ENCODE measurements at places on chromosomes 3 and 15.
A peak's percentile ranks its signal among the peaks of the same experiment; 100 is the strongest.

- DNase-seq, result peak; percentile 90
Observed at GRCh38 chr3:196163666-196164493, 47.3 kb downstream of the ZDHHC19 start.

GRCh38 chr3:186821429-186822387, 15.4 kb upstream of the RFC4 start:
- peak; percentile 73 for DNase-seq

- no peak for DNase-seq
Observed at GRCh38 chr3:39519554-39520288, 52.2 kb downstream of the MOBP start.

DNA sequence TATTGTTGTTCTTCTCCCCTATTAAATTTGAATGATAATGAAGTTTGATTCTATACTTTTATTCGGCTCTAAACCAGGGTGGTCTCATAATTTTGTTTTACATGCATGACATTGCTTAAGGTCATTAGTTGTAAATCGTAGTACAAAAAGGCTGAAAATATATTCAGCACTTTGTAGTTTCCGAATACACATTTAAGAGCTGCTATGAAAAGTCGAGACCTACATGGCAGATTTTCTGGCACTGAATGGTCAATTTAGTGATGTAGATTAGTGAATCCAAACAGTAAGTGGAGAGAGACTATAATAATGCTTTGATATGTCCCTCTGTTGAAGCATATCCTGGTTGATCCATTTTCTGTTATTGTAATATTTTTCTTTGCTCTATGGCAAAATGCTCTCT, 254.0 kb upstream of the SOX2 start:
- no peak for DNase-seq

GRCh38 chr15:99536422-99537040, 29.3 kb upstream of the MEF2A start:
- no peak for DNase-seq

- DNase-seq, result peak; percentile 41
Observed at GRCh38 chr3:14467814-14468620, 65.6 kb downstream of the SLC6A6 start.

DNA sequence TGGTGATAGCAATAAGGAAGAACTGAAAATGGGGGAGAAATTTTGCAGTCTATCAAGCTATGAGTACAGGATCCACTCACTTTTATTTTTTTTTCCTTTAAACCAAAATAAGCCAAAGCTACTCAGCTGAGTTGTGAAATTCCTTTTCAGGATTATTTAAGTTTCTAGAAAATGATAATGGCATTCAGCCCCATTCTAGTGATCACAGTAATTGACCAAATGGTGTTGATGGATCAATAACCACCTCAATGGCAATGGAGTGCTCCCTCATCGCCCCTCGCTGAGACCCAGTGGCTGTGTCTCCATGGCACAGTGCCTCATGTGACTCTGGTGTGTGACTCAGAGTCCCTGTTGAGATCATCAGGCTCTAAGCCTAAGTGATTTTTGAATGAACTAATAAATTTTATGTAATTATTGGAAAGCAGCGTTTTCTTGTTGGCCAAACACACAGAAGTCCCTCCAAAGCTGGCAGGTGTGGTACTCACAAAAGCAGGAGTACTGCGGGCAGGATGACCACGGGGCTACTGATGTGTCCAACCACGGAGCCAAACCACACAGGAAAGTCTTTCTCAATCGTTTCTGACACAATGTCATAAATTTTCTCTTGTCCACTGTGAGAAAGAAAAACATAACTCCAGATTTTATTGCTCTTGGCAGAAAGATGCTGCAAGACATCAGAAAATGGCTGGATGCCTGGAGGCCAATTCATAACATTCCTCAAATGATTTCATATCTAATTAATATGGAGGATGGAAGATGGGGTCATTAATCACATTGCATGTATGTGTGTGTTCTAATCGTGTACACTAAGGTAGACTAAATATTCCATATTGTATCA, 14.4 kb upstream of the STARD5 start:
- no peak for DNase-seq

DNA sequence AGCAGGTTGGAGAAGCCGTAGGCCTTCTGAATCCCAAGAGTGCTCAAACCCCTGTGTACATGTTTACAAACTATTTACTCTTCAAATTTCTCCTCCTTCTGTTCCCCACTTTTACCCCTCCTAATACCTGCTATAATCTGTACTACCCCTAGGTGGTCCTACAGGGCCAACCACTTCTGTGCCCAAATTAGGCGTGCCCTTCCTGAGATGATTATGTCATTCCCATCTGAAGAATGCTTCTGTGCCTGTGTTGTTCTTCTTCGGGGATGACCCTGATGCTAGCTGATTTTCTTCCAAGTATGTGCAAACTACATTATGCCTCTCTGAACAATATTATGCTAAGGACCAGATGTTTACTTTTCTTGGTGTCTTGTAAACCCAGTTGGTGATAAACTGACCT, 20.5 kb downstream of the RBP2 start:
- DNase-seq, result peak; percentile 57

GRCh38 chr3:56885453-56885852, 83.7 kb upstream of the ARHGEF3 start:
- peak; percentile 5 for DNase-seq

DNA sequence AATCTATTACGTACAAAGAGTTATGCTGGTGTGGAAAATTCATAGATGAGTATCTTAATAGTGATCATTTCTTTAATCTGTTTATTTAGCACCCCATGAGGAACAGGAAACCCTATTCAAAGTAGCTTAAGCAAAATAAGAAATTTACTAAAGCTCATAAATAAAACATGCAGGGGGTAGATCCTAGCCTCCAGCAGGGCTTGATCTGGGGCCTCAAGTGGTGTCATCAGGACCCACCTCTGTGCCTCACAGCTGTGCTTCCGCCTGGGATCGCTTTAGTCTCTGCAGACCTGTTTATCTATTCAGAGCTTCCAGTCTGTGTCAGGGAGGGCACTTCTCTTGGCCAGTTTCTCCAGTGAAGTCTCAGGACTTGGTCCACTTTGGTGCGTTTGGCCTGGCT, 171.0 kb upstream of the SLC24A5 start:
- DNase-seq, result no peak

GRCh38 chr3:190811775-190812480, 50.6 kb downstream of the GMNC start:
- peak; percentile 91 for DNase-seq

DNA sequence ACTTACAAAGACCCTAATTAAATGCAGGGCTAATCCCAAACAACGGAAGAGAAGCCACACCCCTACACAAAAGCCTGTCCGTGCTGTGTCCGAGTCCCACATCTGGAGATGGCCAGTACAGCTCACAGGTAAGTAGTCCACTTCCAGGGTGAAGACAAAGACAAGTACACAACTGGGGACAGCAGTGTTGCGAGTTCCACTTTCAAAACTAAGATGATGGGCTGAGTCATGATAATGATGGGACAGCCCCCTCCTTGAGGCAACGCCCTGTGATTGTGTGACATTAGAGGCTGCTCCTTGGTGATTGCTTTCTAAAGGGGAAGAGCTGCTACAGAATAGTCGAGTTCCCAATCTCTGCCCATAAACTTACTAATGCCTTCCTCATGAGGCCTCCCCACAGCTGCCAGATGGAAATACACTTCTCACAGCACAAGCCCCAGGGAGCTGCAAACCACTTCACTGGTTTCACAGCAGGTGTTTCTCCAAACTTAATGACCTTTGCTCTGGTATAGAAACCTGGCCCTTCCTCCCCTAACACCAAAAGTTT, 27.6 kb downstream of the RFT1 start:
- DNase-seq, result peak; percentile 1

DNA sequence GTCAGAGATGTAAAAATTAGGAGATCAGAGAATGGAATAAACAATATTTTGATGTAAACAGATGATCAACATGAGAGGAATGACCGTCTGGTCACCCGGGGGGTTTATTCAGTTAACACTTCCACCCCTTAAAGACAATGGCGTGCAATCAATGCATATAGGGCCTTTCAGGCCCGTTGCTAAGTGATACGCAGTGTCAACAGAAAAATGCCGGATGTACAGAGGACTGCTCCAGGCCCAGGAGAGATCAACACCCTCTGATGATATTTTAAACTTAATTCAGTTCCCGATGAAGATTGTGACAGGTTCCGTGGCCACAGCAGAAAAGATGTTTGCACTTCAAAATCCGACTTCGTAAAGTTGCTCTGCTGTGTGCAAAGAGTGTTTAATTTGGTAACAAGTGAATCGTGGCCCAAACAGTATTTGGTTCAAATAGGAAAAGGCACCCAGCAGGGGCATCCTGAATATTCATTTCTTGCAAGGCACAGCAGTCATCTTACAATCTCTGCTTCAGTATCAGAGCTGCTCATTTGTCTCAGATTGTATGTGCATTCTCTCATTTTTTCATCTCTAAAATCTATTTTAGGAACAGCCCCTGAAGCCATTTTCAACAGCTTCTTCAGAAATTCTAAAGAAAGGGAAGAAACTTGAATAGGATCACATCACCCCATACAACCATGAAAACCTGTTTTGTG, 72.6 kb downstream of the FOXB1 start:
- DNase-seq, result no peak

GRCh38 chr3:12287727-12288181, 1.1 kb upstream of the PPARG start:
- no peak for DNase-seq

All from NCI-H82 (cell line).